ENCODE measurements at places on chromosomes 4 and X.
A peak's percentile ranks its signal among the peaks of the same experiment; 100 is the strongest.

GRCh38 chr4:13921805-13922204 lies 294.3 kb upstream of the BOD1L1 start:
- DNase-seq = no peak

DNA sequence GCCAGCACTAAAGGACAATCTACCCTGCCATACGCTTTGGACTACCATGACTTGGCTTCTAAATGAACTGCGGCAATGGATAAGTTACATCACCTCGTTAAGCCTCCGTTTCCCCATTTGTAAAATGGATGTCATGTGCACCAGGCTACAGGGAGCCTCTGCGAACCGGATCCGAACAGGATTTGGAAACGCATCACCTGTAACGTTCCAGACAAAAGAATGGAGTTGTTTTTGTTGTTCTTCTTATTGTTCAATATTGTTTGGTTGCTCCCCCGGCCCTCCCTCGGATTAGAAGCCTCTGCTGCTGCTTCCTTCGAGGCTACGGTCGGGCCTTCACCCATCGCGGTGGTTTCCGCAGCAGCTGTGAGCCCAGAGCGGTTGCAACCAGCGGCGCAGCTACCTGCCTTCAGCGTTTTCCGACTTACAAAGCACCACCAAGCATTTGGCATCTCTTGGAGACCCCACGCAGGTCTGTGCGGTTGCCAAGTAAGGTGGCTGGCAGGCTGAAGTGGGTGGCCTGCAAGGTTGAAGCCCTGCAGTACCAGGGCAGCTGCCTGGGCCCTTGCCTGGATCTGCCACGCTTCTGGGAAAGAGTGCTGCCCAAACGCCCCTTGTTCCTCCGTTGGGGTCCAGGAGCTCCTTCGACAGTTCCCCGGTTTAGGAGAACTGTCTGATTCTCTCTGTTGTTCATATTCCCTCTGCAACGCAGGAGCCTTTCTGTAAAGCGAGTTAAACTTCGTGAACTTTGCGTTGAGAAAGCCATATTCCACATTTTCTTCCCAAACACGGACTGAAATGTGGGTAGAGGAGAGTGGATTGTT lies 7.1 kb downstream of the NKX3-2 start:
- DNase-seq = no peak

DNA sequence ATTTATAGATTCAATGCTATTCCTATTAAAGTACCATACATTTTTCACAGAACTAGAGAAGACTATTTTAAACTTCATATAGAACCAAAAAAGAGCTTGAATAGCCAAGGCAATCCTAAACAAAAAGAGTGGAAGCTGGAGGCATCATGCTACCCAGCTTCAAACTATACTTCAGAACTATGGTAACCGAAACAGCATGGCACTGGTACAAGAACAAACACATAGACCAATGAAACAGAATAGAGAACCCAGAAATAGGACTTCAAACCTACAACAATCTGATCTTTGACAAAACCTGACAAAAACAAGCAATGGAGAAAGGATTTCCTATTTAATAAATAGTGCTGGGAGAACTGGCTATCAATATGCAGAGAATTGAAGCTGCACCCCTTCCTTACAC lies 134.2 kb upstream of the PAQR3 start:
- no peak for DNase-seq

GRCh38 chr4:89836897-89837384 lies at the start of gene SNCA:
Gene SNCA (minus strand): TSS chr4:89837161. CDS start chr4:89835667, 1,494 bp downstream.
- peak; percentile 74 for DNase-seq

GRCh38 chrX:10288373-10288975 lies 131.7 kb downstream of the CLCN4 start:
- DNase-seq = no peak

DNA sequence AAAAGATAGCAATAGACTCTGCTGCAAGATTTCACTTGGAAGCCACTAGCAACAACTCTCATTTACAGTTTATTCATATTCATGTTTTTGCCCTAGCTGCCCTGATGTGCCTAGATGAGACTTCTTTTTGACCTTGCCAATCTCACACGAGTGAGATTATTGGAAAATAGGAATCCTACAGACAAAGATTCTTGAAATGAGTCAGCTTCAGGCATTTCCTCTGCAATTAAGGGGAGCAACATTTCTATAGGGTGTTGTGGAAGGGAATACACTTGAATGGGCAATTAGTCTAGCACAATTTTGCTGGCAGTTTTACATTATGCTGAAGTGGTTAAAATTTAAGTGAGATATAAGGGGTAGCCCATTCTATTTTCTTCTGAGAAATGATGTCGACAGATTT lies 217.0 kb upstream of the FAT4 start:
- DNase-seq = no peak

- no peak for DNase-seq
Observed at GRCh38 chrX:9519546-9520216, 54.8 kb downstream of the TBL1X start.

DNA sequence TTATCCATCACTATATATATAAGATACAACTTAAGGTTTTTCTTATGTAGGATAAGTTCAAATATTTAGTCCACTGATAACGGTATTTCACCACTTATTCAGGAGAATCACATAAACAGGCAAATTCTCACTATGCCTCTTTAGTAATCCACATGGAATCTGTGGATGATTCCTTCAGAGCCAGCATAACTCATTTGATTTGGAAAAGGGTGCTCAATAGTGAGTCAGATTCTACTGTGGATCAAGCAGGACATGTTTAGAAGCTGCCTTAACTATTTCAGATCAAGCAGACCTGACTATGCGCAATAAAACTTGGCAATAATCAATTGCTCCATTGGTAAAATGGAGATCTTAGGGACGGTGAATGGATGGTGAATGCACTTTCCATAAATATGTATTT lies 184.1 kb downstream of the CBR4 start:
- no peak for DNase-seq

DNA sequence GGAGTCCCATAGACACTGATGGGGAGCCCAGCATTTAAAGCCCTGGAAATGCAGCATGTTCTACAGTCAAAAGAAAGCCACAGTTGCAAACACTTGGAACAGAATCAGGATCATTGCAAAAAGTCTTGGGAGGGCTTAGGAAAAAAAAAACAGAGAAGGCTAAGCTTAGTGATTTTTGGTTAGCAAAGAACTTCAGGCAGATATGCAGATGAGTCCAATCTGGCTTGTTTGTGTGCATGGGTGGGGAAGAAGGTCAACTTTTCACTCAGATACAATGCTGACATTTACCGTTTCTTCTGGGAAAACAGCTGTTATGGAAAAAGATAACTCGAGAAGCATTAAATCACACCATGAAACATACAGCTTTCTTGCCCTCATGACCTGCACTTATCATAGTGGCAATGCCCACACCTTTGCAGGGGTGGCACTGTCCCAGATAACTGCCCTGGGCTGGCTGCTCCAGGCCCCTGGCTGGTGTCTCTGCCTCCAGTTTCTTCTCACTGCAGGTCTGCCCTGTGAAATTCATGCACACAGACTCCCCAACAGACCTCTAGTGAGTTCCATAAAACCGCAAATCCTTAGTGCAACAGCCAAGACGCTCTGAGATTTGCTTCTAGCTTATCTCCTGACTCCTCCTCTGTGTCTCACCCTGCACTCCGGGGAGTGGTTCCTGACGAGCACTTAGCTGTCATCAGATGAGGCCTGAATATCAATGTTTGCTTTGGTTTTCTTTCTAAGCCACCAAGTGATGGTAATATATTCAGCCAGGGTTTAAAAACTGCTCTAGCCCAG lies 99.2 kb downstream of the DRD5 start:
- DNase-seq = no peak

- no peak for DNase-seq
Observed at GRCh38 chrX:107135049-107135964, 16.7 kb upstream of the RBM41 start.

DNA sequence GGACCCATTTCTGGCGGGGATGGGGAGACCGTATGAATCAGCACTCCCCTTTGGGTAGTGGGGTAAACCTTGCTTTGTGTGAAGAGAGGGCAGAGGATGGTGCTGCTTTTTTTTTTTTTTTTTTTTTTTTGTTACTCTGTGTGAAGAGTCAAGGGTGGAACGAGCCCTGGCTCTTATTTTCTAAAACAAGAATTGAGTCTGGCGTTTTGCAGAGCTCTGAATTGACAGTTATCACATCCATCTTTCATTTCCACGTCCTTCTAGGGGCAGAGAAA lies 1.2 kb downstream of the SLAIN2 start:
- no peak for DNase-seq

DNA sequence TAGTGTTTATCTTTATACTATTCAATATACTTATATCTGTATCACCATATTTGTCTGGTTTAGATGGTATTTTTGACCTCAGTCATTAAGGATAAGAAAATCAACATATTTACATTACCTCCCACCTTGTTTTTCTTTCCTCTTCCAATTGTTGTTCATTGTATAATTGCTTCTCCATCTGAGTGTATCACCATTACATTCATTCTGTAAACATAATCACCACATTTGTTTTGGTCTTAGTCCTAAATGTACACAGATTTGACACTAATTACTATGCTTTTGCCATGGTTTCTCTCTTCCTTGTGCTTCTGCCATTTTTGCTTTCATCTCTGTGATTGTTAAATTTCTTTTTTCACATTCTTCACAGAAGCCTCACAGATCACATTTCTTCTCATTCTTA lies 12.7 kb downstream of the ARMCX6 start:
- DNase-seq = no peak

GRCh38 chrX:109774136-109774535 lies 41.1 kb upstream of the ACSL4 start:
- no peak for DNase-seq

GRCh38 chr4:61959087-61959486 lies 759.0 kb downstream of the ADGRL3 start:
- DNase-seq = no peak

- DNase-seq = no peak
Observed at GRCh38 chrX:81263059-81263458, 61.2 kb downstream of the SH3BGRL start.

- DNase-seq = no peak
Observed at GRCh38 chrX:129445436-129445835, 77.9 kb downstream of the SMARCA1 start.

- no peak for DNase-seq
Observed at GRCh38 chr4:169305651-169306050, 34.9 kb upstream of the SH3RF1 start.

- peak; percentile 16 for DNase-seq
Observed at GRCh38 chr4:153170407-153170806, 33.8 kb upstream of the TRIM2 start.

DNA sequence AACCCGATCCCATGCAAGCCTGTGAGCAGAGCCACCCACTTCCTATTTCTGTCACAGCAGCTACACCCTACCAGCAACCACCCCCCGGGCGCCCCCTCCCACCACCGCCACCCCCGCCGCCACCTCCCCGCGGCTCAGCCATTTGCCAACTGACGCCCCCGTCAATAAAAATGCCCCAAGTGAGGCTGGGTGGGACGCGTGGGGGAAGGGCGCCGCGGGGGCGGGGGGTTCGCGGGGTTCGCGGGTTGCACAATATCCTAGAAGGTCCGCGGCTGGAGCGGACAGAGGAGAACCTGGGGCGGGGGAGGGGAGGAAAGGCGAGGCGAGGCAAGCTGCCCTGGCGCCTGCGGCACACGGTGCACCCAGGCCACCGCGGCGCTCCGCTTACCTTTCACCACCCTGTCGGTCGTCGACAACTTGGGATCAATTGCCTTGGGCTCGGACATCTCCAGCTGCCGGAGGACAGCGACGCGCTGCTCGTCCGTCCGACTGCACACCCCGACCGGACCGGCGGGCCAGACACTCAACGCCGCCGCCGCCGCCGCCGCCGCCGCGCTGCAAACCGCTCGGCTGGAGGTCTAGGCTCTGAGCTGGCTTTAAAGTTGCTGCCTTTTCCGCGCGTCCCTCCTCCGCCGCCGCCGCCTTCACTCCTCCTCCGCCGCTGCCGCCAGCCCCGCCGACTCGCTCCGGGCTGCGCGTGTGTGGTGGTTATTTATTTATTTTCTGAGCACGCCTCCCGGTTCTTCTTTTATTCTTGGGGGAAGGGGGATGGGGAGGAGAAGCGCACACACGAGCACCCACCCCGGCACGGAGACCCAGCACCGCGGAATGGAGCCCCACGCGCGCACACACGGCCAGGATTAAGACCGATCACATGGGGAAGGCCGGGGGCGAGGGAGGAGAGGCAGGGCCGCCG lies 717 bp downstream of the PPP3CA start:
- peak; percentile 84 for DNase-seq

DNA sequence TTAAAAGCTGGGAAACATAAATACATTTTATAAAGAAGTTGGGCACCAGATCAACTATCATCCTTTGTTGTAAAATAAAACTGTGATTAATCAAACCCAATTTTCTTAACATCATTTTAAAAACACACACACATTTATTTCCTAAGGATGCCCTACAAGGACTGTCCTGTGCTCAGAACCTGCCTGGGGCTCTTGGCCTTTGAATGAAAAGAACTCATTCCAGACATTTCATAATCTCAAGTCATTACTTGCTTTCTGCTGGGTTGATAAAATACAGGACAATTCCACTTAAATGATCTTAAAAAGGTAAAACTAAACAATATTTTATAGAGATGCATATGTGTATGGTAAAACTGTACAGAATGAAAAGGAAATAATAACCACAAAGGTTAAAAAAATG lies 2.8 kb downstream of the SH3D19 start:
- no peak for DNase-seq

- DNase-seq = no peak
Observed at GRCh38 chr4:118206627-118207026, 146.2 kb downstream of the PRSS12 start.

GRCh38 chr4:170868170-170868569 lies 778.4 kb upstream of the AADAT start:
- DNase-seq = no peak

DNA sequence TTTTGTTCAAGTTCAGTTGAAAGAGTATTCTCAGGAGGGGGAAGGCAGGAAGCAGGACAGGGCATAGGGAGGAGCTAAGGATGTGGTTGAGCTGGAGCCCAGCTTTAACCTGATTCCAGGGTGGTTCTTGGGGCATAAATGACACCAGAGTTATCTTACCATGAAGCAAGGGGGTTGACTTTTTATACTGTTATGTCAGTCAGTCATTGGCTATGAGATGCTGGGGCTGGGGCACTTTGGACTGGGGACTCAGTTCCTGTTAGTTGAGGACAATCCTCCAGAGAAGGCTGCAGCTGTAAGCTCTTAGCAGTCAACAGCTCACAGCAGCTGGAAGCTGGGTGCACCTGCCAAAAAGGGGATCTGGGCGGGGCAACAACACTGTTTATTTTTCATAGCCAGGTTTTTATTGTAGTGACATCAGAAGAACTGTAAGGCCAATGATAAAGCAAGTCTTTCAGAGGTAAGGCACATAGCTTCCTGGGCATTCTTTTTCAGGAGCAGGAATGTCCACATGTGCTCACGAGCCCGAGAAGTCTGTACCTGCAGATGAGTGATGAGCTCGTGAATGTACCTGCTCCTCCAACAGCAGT lies 78.5 kb downstream of the MID1IP1 start:
- no peak for DNase-seq

DNA sequence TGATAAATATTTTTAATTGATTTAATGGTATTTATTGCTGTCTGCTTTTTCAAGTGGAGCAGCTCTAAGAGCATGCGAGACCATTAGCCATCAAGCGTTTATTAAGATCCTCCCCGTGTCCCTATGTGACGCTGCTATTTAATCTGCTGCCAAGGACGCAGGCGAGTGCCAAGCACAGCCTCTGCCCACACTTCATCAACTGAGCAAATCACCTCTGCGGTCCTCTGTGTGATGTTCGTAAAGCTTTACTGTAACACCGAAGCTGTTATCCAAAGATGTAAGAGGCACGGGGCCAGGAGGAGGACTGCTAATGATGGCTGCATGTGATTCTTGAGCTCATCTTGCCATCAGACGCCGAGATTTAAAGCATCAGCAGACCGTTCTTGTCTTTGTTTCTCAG lies 79.5 kb downstream of the STOX2 start:
- DNase-seq = no peak

- no peak for DNase-seq
Observed at GRCh38 chrX:153525451-153525850, 8.0 kb downstream of the ATP2B3 start.

- no peak for DNase-seq
Observed at GRCh38 chr4:117793845-117794480, 240.3 kb upstream of the NDST3 start.
